ENCODE measurements at places on chromosomes 4 and X.

- H3K4me1 ChIP-seq, result no peaks in the 10 kb centered on the region
- DNase-seq, result no peak
- no peaks in the 10 kb centered on the region for H3K27me3 ChIP-seq
- no peaks in the 10 kb centered on the region for H3K36me3 ChIP-seq
- H3K4me3 ChIP-seq, result no peak overlapping the region
- H3K27ac ChIP-seq, result no peak overlapping the region
These were observed 647.3 kb upstream of the DIPK2B start for GRCh38 chrX:45847961-45848360.

DNA sequence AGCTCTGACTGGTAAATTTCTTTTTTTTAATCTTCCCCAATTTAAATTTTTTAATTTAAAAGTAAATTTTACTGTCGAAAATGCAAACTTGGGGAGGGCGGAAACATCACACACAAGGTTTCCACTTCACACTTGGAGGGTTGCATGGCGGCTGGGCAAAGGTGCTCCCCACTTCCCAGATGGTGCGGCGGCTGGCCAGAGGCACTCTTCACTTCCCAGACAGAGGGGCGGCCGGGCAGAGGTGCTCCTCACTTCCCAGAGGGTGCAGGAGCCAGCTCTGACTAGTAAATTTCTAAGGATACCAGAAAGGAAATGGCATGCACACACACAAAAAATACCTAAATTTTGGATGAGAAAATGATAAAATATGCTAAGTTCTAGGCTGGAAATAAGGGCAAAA, 16.4 kb downstream of the C1QTNF7 start:
- no peaks in the 10 kb centered on the region for H3K4me1 ChIP-seq
- DNase-seq, result no peak
- H3K36me3 ChIP-seq, result no peaks in the 10 kb centered on the region
- no peak overlapping the region for H3K27ac ChIP-seq
- H3K4me3 ChIP-seq, result no peak overlapping the region

- no peaks in the 10 kb centered on the region for H3K4me1 ChIP-seq
- no peaks in the 10 kb centered on the region for H3K36me3 ChIP-seq
- DNase-seq, result no peak
- no peak overlapping the region for H3K4me3 ChIP-seq
- H3K27ac ChIP-seq, result no peak overlapping the region
These were observed 188.2 kb upstream of the NRK start for GRCh38 chrX:105634180-105634579.

DNA sequence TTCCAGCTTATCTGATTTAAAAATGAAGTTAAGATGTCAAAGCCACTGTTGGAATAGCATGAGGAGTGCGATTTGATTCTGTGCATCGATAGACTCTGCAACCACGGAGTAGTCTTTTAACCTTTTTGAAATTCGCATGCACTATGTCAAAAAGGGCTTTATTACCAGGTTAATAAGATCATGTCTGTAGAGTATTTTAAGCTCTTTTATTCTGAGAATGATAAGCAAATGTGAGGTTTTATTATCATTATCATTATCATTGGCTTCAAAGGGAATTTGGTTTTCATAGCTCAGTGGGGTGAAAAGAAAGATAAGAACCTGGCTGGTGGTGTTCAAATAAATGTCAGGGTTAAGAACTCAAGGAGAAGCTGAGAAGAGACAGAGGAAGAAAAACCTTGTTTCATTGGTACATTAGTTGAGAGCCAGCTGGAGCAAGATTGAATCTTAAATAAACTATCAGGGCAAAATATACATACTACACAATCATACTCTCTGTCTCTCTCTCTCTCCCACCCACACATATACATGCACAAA, 102.6 kb downstream of the MMRN1 start:
- H3K27ac ChIP-seq, result no peak overlapping the region
- H3K27me3 ChIP-seq, result no peaks in the 10 kb centered on the region
- DNase-seq, result no peak
- no peaks in the 10 kb centered on the region for H3K36me3 ChIP-seq
- H3K4me1 ChIP-seq, result no peaks in the 10 kb centered on the region

DNA sequence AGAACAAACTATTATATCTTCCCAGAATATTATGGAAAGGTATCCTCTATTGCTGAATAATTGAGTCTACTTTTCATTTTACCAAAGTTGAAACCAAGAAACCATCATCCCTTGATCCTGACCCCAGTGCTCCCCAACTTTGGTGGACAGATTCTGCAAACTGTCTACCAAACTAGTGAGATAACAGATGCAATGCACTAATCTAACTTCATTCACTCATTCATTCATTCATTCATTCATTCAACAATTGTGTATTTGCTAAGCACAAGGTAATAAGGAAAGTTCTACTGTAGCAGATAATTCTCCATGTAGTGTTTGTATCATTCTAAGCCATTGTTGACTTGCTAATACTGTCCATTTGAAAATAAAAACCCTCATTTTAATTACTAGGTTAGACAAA, 150.6 kb downstream of the UNC5C start:
- H3K4me3 ChIP-seq, result no peak overlapping the region
- no peaks in the 10 kb centered on the region for H3K36me3 ChIP-seq
- no peaks in the 10 kb centered on the region for H3K27me3 ChIP-seq
- no peak overlapping the region for H3K27ac ChIP-seq
- H3K4me1 ChIP-seq, result no peaks in the 10 kb centered on the region

DNA sequence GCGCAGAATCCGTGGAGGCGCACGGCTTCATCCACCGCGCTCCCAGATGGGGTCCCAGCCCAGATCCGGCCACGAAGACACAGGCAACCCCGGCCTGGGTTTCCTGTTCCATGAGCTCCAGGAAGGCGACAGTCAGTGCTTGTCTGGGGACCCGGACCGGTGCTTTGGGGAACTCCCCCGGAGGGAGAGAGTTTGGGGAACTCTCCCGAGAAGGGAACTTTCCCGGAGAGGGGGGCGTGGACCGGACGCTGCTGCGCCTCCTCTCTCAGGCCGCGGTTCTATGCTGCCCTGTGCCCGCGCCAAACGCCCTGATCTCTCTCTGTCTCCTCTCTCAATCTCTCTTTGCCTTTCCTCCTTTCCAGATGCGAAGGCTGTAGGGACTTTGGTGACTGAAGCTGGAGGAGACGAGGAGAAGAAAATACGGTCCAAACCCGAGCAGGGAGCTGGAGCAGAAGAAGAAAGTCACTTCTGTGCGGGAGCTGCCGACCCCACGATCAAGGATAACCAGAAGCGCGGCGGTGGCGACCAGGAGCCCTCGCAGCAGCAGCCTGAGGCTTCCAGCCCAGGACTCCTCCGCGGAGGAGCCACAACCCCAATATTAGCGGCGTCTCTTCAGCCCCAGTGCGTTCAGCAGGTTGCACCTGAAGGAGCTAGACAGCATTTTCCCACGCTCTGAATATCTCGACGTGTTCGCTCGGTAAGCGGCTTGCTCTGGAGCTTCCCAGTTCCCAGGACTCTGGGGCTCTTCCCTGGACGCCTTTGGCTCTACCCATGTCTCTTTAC, 47.6 kb upstream of the NKAP start:
- no peak overlapping the region for H3K27ac ChIP-seq
- no peaks in the 10 kb centered on the region for H3K4me1 ChIP-seq
- H3K36me3 ChIP-seq, result no peaks in the 10 kb centered on the region

DNA sequence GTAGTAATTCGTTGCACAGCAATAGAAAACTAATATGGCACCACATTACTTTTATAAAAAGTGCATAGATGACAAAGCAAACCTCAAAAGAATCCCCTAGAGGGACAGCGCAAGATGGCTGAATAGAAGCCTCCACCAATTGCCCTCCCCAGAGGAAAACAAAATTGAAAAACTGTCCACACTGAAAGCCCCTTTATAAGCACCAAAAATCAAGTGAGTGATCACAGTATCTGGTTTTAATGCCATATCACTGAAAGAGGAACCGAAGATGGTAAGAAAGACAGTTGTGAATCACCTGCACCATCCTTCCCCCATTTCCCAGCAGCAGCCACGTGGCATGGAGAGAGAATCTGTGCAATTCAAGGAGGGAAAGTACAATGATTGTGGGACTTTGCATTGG, 522.2 kb downstream of the GLUD2 start:
- H3K36me3 ChIP-seq, result no peaks in the 10 kb centered on the region
- no peak for DNase-seq
- H3K4me3 ChIP-seq, result no peak overlapping the region
- no peak overlapping the region for H3K27ac ChIP-seq
- no peaks in the 10 kb centered on the region for H3K27me3 ChIP-seq
- no peaks in the 10 kb centered on the region for H3K4me1 ChIP-seq

DNA sequence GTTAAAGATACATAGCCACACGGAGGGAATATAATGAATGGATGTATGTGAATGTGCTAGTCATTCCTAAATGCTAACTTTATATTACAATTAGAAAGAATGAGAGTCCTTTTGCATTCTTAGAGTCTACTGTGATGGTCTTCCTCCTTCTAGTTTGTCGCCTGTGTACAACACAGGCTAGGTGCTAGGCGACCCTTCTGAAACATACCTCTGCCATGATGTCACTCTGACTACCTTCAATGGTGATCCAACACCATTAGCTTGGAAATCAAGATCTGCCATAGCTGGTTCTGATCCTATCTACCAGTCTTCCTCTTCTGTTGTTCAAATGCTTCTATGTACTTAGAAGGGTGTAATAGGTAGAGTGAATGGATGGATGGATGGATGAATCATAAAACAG, 151.2 kb downstream of the MGST2 start:
- H3K36me3 ChIP-seq, result no peaks in the 10 kb centered on the region
- DNase-seq, result no peak
- H3K4me3 ChIP-seq, result no peak overlapping the region

DNA sequence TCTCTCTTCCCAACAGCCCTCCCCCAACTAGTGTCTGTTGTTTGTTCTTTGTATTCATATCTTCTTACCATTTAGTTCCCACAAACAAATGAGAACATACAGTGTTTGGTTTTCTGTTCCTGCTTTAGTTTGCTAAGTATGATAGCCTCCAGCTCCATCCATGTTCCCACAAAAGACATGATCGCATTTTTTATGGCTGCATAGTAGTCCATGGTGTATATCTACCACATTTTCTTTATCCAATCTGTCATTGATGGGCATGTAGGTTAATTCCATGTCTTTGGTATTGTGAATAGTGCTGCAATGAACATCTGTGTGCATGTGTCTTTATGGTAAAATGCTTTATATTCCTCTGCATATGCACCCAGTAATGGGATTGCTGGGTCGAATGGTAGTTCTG, 283.9 kb upstream of the FGF13 start:
- no peak overlapping the region for H3K27ac ChIP-seq
- no peak for DNase-seq
- H3K27me3 ChIP-seq, result no peaks in the 10 kb centered on the region
- H3K36me3 ChIP-seq, result no peaks in the 10 kb centered on the region
- H3K4me1 ChIP-seq, result no peaks in the 10 kb centered on the region

DNA sequence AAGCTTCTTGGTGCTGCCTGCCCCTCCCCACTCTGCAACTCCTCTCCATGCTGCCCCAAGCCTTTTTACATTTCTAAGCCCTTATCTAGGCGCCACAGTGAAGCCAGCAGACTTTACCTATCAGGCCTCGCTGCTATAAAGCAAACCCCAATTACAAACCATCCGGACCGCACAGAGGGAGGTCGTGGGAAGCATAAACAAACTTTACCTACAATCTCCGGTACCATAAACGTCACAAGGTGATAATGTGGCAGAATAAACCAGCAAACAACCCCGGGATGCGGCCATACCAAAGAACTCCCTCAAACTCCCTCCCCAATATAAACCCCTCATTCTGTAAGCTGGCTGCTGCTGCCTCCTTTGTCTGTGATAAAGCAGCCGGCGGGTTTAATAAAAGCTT, 54.0 kb upstream of the ZCCHC13 start:
- H3K4me3 ChIP-seq, result no peak overlapping the region
- no peaks in the 10 kb centered on the region for H3K36me3 ChIP-seq
- H3K4me1 ChIP-seq, result no peaks in the 10 kb centered on the region
- no peak for DNase-seq
- no peaks in the 10 kb centered on the region for H3K27me3 ChIP-seq
- H3K27ac ChIP-seq, result no peak overlapping the region

- no peak for DNase-seq
- no peaks in the 10 kb centered on the region for H3K36me3 ChIP-seq
- H3K4me3 ChIP-seq, result no peak overlapping the region
- no peak overlapping the region for H3K27ac ChIP-seq
- H3K4me1 ChIP-seq, result no peaks in the 10 kb centered on the region
- H3K27me3 ChIP-seq, result no peaks in the 10 kb centered on the region
These were observed 149.9 kb downstream of the FGF16 start for GRCh38 chrX:77597090-77597489.

DNA sequence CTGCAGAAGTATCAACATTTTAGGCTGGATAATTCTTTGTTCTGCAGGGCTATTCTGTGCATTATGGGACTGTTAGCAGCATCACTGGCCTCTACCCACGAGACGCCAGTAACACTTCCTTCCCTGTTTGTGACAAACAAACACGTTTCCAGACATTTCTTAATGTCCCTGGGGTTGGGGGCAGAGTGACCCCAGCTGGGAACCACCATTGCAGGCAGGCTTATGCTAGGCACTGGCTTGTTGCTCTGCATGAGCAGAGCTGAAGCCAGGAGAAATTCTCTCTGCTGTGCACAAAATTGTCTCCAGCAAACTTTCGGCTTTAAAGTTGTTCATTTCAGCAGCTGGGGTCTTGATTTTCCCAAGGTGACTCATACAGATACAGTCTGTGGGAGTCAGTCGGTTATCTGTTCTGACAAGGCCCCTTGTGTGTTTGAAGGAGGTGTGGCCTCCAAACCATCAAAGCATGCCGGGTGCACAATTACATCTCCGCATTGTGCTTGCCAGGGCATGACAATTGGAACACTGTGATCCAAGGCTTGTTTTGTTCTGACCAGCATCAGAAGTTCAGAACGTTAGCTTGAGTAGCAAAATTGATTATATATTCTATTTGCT, 156.4 kb upstream of the BOD1L1 start:
- no peaks in the 10 kb centered on the region for H3K4me1 ChIP-seq
- no peak overlapping the region for H3K27ac ChIP-seq
- no peaks in the 10 kb centered on the region for H3K36me3 ChIP-seq
- H3K27me3 ChIP-seq, result no peaks in the 10 kb centered on the region
- no peak overlapping the region for H3K4me3 ChIP-seq

- H3K4me3 ChIP-seq, result no peak overlapping the region
- H3K27ac ChIP-seq, result no peak overlapping the region
- no peaks in the 10 kb centered on the region for H3K36me3 ChIP-seq
- no peak for DNase-seq
These were observed 626.5 kb upstream of the CPEB2 start for GRCh38 chr4:14375816-14376215.

- no peaks in the 10 kb centered on the region for H3K36me3 ChIP-seq
- DNase-seq, result no peak
- H3K27me3 ChIP-seq, result no peaks in the 10 kb centered on the region
- H3K4me1 ChIP-seq, result no peaks in the 10 kb centered on the region
These were observed 10.3 kb upstream of the GPR143 start for GRCh38 chrX:9775930-9776329.

GRCh38 chrX:104347860-104348259, 93.1 kb upstream of the ESX1 start:
- no peaks in the 10 kb centered on the region for H3K27me3 ChIP-seq
- H3K36me3 ChIP-seq, result no peaks in the 10 kb centered on the region
- H3K27ac ChIP-seq, result no peak overlapping the region
- no peaks in the 10 kb centered on the region for H3K4me1 ChIP-seq

- DNase-seq, result no peak
- H3K4me1 ChIP-seq, result no peaks in the 10 kb centered on the region
- no peaks in the 10 kb centered on the region for H3K36me3 ChIP-seq
- H3K27me3 ChIP-seq, result no peaks in the 10 kb centered on the region
- no peak overlapping the region for H3K4me3 ChIP-seq
These were observed 298.0 kb upstream of the TET2 start for GRCh38 chr4:104848597-104849225.

All from CD8-positive, alpha-beta memory T cell (primary cell).